ENCODE measurements at places on chromosomes 11 and 22.

- DNase-seq = peak; percentile 66
Measured at GRCh38 chr22:41237707-41238569, 2.8 kb downstream of the CHADL start.

DNA sequence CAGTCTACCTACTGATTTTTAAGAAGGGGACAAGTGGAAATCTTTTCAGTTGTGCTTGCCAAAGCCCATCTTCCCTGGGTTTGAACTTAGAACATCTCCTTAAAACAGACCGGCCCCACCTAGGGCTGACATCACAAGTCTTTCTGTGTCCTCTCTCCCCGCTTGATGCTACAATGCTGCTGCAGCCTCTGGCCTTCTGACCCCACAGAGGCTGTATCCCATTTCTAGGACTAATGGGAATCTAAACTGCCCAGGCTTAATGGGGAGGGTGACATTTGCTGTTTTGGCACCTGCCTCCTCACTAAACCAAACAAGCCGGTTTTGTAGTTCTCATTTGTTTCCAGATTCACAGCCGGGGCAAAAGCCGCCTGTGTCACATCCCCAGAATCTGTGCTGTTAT is 121.3 kb upstream of the CADM1 start:
- DNase-seq = no peak

- DNase-seq = no peak
Measured at GRCh38 chr22:27790376-27791158, 11.0 kb downstream of the MN1 start.

GRCh38 chr22:47238690-47239473 is 476.4 kb downstream of the TBC1D22A start:
- DNase-seq = no peak

DNA sequence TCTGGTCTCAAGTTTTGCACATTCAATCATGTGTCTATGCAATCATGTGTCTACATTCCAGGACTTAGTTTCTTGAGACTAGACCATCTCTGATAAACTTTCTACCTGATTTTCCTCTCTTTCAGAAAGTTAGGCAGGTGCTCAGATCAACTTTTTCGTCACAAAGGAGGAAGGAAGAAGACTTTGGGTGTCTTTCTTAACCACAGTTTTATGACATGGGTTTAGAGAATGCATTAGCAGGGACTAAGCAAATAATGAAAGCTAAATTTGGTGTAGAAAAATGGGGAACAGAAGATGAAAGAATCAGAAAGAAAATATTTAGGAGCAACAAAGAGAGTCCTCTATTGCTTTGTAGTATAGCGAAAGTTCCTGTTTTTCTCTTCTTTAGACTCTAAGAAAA is 7.7 kb upstream of the GLYATL1B start:
- no peak for DNase-seq

Data from glutamatergic neuron (in vitro differentiated cells).